ENCODE measurements at places on chromosomes 11 and 22.

DNA sequence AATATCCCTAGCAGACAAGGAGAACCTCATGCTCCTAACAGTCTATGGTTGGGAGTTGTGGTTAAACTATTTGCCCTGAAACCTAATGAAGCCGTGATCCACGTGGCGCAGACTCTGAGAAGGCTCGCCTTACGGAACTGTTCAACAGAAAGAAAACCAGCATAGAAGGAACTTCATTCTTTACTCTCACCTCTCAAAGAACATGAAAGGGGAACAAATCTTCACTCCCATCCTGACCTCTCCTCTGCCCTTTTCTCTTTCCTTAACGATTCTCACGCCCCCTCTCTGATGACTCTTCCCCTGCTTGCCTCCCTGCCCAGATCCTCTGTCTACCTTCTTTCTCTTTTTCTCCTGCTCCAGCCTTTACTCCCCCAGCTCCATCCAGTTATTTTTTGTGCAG is 54.2 kb downstream of the IRAG1 start:
- no peak for DNase-seq

GRCh38 chr22:24424001-24424900 is 3.1 kb upstream of the ADORA2A start:
- no peak for DNase-seq

GRCh38 chr11:122439866-122440810 is 215.4 kb upstream of the UBASH3B start:
- peak; percentile 29 for DNase-seq

DNA sequence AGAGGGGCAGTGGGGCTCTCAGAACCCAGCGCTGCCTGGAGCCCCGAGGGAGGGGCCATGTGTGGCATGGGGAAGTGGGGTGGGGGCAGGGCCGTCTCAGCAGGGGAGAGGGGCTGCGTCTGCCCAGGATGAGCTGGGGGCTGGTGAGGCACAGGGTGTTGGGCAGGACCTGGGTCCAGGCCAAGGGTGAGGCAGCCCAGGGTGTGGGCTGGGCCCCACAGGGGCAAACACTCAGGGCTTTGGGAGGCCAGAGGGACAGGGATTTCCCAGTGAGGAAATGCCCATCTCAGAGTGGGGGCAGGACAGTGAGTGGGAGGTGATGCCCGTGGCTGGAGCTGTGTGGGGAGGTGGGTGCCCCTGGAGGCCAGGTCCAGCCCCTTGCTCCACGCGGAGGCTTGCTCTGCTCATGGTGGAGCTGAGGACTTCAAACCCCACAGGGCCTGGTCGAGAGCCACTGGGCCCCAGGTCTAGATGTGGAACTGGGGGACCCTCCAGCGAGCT is 5.4 kb downstream of the PLXNB2 start:
- no peak for DNase-seq

GRCh38 chr11:33808228-33808828 is 34.0 kb upstream of the FBXO3 start:
- DNase-seq = peak; percentile 45

DNA sequence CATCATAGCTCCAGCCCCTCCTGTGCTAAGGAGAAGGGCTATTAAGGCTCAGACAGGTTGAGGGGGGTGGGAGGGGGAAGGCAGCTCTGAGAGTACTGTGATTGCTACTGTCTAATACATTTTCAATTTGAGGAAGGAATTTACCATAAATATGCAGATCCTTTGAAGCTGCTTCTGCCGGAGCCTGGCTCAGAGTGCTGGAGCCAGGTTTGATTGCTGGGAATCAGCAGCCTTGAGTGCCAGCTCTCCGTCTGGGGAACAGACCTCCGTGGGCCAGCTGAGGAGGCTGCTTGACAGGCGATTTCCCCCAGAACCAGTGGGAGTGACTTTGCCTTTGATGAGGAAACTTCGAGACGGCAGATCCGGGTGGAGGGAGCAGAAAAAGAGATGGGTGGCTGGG is 141.7 kb upstream of the TBCEL start:
- DNase-seq = no peak

- no peak for DNase-seq
Observed at GRCh38 chr11:128888034-128888985, 2.8 kb upstream of the KCNJ5 start.

- no peak for DNase-seq
Observed at GRCh38 chr11:18468961-18469360, 13.3 kb downstream of the LDHAL6A start.

- no peak for DNase-seq
Observed at GRCh38 chr22:37284126-37284804, 2.0 kb downstream of the CYTH4 start.

- DNase-seq = peak; percentile 24
Observed at GRCh38 chr11:36672815-36673450, 74.9 kb upstream of the RAG2 start.

- DNase-seq = no peak
Observed at GRCh38 chr11:57269571-57270021, 32.5 kb upstream of the APLNR start.

- DNase-seq = no peak
Observed at GRCh38 chr11:73252577-73253191, 19.5 kb upstream of the P2RY6 start.

- no peak for DNase-seq
Observed at GRCh38 chr22:36872084-36872483, 11.3 kb downstream of the NCF4 start.

- DNase-seq = no peak
Observed at GRCh38 chr11:35313760-35314153, 105.6 kb downstream of the SLC1A2 start.

DNA sequence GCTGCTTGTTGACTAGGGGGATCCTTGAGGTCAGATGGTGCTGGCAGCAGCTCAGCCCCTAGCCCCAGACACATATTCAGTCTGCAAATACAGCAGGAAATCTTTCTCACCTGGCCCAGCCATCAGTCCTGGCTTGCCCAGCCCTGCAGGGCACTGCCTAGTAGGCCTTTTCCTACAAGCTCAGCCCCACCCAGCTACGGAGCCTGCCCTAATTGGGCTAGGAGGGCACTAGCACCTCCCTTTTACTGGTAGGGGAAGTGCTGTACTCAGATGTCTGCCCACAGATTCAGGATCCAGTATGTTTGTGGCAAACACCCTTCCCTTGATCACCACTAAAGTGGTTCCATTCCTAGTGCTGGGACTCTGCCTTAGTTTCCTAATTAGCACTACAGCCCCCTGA is 257.1 kb upstream of the CADM1 start:
- no peak for DNase-seq

DNA sequence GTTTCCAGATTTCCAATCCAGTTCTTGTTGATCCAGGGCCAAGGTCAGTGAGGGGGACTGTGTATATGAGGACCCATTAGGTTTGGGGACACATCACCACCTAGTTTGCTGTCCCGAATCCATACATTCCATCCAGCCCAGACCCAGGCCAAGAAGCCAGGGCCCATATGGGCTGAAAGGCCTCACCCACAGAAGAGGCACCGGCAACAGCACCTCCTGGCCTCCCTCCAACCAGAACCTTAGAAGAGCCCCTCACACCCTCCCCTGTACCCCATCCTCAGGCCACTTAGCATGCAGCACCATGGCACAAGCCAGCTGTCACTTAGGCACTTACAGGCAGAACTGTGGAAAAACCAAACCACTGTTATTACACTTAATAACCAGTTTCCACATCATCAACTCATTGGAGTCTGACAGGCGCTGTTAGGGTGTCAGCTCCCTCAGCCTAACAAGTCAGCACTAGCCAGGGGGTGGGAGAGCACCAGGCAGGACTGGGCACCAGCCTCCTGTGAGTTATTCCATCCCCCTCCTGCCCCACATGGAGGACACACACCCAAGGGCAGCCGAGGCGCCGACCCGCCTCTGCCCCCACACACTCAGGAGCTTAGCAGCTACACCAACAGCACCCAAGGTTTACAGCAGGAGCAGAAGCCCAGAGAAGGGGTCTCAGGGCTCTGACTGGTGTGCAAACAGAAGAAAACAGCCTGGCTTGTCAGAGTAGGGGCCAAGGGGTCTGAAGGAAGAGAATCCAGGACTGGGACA is 132.0 kb downstream of the BUD13 start:
- no peak for DNase-seq

DNA sequence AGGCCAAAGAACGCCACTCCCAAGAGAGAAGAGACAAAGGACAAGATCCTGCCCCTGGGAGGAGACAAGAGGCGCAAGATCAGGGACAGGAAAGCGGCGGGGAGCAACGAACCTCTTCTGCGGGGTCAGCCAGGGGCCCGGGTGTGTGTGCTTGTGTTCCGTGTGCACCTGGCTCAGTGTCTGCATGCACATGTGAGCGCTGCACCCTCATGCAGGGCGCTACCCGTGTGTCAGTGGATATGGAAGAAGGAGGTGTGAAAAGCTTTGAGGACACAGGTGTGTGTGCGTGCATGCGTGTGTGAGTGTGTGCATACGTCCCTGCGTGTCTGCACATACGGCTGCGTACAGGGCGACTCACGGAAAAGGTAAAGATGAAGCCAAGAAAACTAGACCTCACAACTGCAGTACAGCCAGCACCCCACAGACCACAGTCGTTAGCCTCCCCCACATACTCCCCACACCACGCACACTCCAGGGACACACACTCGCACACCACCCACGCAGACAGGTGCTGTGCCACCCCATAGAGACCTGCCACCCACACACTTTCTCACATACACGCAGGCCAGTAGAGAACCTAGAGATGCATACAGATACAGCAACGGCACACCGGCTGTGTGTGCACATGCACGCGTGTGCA is 11.0 kb upstream of the IGSF9B start:
- no peak for DNase-seq

DNA sequence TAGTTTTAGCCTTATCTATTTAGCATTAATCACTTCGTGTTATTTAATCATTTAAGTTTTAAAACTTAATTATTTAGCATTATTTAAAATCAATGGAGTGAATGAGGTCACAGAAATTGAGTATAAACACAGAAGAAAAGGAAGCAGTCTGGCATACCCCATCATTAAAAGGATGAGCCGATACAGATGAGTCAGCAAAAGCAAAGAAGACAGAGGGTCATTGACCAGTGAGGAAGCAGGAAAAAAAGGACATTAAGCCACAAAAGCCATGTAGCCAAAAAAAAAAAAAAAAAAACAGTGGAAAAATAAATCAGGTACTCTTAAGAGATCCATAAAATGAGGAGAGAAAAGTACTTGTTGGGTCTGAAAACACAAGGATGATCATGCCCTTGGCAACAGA is 71.5 kb downstream of the TYR start:
- no peak for DNase-seq

DNA sequence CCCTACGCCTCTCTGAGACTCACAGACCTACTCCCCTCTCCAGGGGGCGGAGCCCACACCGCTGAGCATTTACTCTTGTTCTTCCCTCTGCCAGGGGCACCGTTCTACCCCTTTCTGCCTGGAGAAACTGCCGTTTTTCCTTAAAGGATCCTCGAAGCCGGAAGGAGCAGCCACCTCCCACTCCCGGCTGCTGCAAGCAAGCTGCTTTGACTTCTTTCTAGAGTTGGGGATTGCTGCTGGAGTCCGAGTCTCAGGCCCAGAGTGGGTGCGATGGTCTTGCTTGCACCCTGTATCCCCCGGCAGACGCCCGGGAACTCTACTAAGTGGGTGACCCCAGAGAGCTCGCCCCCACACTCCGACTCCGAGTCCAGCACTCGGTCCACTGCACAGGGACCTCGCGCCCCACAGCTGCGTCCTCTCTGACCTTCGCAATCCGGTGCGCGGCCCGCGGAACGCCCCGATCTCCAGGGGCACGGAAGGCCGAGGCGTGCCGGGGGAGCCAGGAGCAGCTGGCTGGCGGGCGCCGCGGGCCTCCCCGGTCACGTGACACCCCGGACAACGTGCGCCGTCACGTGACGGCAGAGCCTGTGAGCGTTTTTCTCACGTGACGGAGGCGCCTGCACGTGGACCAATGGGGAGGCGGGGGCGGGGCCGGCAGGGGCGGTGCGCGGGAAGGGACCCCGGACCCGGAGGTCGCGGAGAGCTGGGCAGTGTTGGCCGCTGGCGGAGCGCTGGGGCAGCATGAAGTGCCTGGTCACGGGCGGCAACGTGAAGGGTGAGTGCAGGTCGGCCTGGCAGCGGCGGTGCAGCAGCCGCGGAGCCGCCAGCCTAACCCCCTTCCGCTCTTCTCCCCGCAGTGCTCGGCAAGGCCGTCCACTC is at the start of gene RAD9A:
TSS of gene RAD9A (plus strand) at position 683 of the 879 bp plus-strand sequence. CDS start at position 742, 59 bp downstream.
- peak; percentile 89 for DNase-seq

- DNase-seq = no peak
Observed at GRCh38 chr11:73160005-73160760, 18.1 kb upstream of the FCHSD2 start.

DNA sequence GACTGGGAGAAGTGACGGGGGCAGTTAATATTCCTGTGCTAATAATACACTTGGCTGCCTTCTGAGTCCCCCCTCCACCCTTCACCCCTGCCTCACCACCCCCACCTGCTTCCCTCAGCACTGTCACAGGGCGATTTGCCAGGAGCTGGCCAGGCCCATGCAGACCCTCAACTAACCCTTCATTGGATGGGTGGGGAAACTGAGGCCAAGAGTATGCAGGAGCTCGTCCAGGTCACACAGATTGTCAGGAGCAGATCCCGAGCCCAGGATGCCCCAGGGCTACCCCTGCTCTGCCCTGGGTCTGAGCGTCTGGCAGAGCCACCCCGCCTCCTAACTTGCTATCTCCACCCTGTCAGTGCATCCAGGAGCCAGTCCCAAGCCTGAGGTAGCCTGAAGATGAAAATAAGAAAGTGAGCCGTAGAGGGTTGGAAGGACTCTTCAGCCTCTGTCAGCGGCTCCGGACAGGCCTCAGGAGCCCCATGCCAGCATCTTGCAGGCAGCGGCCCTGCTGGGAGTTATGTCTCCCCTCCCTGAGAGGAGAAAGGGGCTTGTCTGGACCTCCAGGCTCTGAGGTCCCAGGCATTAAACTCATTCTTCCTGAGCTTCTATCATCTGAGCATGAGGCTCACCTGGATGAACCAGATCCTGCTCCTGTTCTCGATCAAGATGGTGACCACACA is 6.2 kb downstream of the TPBGL start:
- DNase-seq = no peak

GRCh38 chr11:30917859-30918478 is 331.8 kb upstream of the MPPED2 start:
- peak; percentile 41 for DNase-seq

DNA sequence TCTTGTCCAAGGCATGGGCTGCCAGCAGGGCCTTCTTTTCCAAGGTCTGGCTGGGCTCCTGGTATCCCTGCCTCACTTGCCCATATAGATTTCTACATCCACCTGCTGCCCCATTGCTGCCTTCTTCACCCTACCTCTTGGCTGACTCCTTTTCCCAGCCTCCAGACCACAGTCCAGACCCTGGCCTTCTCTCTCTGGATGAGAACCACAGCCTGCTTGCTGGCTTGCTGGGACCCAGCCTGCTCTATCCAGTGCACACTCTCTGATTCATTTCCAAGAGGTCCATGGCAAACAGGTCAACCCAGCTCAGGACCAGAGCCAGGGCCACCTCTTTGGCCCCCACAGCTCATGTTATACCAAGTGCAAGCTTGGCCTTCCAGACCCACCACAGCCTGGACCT is 169.4 kb upstream of the BDNF start:
- no peak for DNase-seq
